ENCODE measurements at places on chromosomes 4 and X.

- DNase-seq = no peak
Observed at GRCh38 chr4:85778632-85779131, 303.7 kb downstream of the ARHGAP24 start.

DNA sequence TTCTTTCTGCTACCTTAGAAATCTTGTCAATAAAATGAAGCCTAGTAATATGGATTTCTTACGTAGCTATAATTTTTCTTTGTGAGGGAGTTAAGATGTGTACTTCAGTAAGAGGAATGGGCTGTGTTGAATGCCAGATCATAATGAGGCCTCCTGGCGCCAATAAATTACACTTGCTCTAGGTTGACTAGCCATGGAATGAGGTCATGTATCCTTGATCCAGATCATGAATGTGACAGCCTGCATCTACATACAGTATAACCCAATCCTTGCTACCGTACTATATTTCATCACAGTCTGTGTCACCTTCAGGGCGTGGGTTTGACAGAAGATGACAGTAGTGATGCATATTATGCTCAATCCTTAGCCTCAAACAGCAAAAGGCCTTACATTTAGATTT, 36.2 kb downstream of the NHS start:
- no peak for DNase-seq

GRCh38 chr4:22476011-22476410, 39.9 kb downstream of the ADGRA3 start:
- no peak for DNase-seq

- DNase-seq = no peak
Observed at GRCh38 chrX:47661539-47661938, 2.6 kb upstream of the UXT start.

DNA sequence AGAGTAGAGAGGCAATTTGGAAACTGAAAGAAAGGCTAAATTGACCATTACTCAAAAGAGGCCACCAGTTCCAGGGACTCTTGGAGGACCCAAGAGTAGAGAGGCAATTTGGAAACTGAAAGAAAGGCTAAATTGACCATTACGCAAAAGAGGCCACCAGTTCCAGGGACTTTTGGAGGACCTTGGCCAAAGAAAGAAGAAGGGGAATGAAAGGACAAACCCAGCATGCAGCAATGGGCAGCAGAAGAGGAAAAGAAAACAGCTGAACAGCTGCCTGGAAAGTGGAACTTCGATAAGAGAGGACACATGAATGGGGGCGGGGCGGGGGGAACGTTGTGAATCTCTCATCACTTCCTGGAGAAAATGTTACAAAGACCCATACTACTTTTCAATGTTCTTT, 80.8 kb downstream of the PALLD start:
- DNase-seq = no peak

GRCh38 chr4:122577189-122577553, 43.7 kb downstream of the IL21 start:
- no peak for DNase-seq

GRCh38 chrX:119762718-119763117, 4.3 kb downstream of the SOWAHD start:
- no peak for DNase-seq

- DNase-seq = no peak
Observed at GRCh38 chrX:32592786-32593185, 618.6 kb downstream of the DMD start.

- no peak for DNase-seq
Observed at GRCh38 chr4:41912546-41912945, 22.7 kb upstream of the TMEM33 start.

GRCh38 chr4:81833576-81833975, 361.9 kb upstream of the RASGEF1B start:
- no peak for DNase-seq

DNA sequence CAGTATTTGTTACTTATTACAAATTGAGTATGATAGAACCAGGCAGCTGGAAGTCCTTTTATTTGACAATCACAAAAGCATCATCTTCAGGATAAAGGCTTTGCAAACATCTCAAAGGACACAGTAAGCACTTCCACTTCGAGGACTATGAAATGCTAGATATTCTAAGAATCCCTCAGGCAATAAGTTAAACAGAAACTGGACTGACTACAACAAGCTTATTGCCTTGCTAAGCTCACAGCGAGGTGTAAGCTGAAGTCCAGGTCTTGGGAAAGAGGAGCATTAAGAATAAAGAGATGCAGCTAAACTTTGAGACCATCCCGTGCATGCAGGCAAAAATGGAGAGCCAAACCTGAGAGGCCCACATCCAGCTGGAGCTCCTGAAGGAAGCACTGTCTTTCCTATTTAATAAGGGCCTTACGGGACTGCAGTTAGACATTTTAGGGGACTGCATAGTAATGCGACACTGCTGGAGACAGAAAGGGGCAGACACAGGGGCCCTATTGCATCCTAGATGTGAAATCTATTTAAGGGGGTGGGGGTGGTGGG, 38.7 kb downstream of the DCHS2 start:
- DNase-seq = no peak
